ENCODE measurements at places on chromosomes 11 and 22.

- no peak for DNase-seq
Measured at GRCh38 chr11:33044285-33044756, 4.9 kb downstream of the TCP11L1 start.

- no peak for DNase-seq
Measured at GRCh38 chr22:39267974-39268373, 23.2 kb upstream of the PDGFB start.

DNA sequence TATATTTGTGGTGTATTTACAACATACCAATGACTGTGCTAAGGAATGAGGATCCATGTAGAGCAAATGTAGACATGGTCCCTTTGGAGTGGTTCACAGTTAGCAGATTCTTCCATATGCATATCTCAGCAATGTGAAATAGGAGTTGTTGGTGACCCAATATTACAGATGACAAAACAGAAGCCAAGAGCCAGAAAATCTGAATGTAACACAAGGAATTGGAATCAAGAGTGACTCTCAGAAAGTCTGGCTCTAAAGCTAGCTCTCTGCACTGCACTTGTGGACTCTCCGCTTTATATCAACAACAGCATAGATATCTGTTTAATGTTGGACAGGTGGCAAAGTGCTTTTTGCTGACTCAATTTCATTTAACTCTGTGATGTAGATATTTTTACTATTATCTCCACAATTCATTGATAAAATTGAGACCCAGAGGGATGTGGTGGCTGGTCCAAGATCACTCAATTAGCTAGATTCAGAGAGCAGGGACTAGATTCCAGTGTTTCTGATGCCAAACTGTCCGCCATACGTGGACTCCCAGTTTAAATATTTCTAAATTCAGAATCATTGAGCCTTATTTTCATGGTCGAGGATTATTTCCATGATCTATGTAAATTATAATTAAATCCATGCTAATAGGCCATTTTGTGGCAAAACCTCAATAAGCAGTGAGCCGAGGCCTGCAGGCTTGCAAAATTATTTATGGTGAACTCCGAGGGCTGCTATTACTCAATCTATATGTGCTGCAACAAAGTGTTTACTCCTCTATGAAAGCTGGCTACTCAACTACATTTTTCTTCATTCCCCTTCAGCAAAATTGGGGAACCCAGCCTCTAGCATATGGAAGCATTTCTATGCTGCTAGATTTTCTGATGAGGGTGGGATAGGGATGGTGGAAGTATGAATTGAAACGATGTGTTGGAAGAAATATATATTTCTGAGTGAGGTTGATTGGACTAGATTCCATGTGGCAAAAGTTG, 21.1 kb upstream of the TENM4 start:
- DNase-seq = no peak

GRCh38 chr11:120385655-120386054, 49.4 kb downstream of the ARHGEF12 start:
- DNase-seq = no peak

DNA sequence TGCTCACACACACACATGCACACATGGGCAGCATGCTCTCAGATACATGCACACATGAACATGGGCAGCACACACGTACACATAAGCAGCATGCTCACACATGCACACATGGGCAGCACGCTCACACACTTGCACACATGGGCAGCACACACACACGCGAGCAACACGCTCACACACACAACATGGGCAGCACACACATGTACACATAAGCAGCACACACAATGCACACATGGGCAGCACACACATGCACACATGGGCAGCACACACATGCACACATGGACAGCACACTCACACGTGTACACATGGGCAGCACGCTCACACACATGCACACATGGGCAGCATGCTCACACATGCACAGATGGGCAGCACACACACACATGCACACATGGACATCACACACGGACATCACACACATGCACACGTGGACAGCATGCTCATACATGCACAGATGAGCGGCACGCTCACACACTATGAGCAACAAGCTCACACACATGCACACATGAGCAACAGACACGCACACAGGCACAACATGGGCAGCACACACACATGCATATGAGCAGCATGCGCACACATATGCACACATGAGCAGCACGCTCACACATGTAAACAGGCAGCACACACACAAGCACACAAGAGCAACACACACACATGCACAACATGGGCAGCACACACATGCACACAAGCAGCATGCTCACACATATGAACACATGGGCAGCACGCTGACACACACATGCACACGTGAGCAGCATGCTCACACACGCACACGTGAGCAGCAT, 43.0 kb downstream of the RTN4R start:
- no peak for DNase-seq

- DNase-seq = no peak
Measured at GRCh38 chr11:20844630-20845029, 175.2 kb downstream of the NELL1 start.
